ENCODE measurements at places on chromosomes 1 and 21.

DNA sequence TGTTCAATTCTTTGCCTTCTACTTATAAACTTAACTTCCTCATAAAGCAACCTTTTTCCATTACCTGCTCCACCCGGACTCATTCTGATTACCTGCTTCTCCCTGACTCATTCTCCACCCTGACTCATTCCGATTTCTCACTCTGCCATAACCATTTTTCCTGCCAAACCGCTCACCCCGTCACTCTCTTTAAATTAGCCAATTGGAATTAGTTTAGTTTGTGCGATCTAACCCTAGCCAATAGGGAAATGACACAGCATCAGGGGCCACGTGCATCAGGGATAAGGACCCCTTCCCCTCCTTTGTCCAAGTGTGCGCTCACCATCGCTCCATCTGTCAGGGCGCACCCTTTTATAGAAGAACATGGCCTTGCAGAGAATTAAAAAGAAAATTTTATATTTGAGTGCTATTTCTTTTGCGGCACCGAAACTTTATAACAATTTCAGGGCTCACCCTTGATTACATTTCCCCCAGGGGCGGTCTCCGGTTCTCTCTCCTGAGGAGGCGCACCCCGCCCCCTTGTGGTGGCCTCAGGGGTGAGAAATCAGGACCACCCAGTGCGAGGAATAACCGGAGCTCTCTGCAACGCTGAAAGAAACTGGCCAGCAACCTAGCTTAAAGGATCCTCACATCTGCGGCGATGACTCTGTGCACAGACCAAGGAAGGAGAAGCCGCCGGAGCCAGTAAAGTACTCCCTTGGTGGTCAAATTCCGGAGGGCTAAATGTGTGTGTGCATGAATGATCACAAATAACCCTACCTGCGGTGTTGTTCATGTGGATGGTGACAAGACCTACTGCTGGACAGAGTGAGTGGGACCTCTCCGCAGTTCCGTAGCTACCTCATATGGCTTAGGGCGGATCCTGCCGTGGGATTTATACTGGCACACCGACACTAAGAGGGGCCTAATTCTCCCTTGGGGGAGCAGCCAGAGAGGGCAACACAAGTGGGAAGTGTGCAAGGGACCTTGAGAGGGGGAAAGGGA, 30.3 kb upstream of the CBR3 start:
- peak; percentile 49 for DNase-seq

DNA sequence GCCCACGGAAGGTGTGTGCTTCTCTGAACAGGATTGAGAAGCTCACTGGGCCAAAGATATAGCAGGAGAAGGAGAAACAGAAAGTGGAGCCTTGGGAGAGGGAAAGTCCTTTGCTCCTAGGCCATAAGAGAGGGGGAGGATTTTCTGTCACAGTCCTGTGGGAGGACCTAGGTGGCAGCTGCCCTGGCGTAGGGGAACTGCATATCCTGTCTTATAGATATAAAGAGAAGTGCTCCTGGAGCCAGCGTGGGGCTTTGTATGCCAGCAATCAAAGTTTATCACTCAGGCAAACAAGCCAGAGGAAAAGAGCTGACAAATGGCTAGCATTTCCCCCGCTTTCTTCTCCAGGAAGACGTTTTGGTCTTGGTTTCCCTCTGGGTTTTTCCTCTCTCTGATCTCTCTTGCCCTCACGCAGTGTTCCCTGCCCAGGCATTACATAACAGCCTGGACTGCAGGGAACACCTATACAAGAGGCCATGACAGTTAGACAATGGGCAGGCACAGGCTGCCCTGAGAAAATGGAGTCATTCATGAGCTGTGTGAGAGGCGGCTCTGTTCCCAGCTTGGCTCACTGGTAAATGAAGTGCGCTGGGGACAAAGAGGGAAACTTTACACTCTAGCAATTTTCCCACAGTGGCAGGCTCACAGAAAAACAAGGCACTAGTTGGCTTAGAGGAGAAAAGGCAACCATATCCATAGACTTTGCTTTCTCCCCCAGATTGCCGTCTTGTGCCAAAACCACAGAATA, 52.5 kb upstream of the ZNF648 start:
- no peak for DNase-seq

GRCh38 chr1:42164551-42165420, at the start of gene GUCA2A:
TSS of gene GUCA2A (minus strand) at chr1:42164745. CDS start at chr1:42164712, 33 bp downstream.
- no peak for DNase-seq

DNA sequence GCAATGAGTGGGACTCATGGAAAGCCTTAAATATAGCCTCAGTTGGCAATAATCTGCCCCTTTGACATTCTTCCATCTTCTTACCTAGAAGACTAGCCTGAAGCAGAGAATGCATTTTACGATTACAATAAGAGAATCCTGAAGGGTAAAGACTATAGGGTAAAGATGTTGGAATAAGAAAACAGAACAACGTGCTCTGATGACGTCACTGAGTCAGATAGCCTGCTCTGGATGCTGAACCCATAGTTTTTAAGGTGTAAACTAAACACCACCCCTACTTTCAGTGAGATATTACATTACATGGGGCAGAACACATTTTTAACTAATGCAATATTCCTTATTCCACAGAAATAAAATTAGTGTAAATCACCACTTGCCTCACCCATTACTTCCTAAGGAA, 240.4 kb downstream of the KCNT2 start:
- DNase-seq = no peak

- no peak for DNase-seq
Observed at GRCh38 chr1:213326281-213327016, 275.4 kb downstream of the RPS6KC1 start.

DNA sequence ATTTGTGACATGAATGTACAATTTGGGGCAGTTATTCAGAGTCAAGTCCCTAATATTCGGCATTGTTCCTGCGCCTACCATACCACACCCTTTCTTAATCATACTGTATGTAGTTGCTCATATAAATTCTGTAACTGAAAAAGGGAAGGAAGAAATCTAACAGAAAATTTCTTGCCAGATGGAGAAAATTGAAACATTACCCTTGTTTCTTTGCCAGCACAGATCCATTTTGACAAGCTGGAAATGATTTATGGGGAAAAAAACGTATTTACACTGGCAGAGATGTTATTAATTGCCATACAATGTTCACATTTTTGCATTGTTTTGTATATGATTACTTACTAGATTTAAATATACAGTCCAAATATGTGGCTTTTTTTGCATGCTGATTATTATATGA, 363.8 kb upstream of the PKN2 start:
- DNase-seq = no peak
